Nephron progenitor cell (in vitro differentiated cells): ENCODE measurements at places on chromosomes 1 and 21.
A peak's percentile ranks its signal among the peaks of the same experiment; 100 is the strongest.

GRCh38 chr1:159838715-159839114 lies 12.0 kb downstream of the SLAMF8 start:
- no peak for DNase-seq

DNA sequence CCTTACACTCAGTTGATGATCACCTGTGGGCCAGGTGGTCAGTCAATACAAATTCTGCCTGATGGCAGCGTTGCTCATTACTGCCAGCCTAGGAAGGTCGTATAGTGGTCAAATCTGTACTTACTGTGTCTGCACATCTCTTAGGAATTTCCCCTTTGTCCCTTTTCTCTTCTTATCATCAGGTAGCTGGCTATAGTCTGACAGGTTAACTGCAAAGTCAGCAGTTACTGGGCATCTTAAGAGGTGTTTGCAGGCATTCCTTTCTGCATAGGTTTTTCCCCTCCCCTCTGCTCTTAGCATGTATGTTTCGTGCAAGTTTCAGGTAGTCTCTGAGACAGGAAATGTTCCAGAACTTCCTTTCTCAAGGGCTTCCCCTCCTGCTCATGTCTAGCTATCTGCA lies 298.7 kb downstream of the LRRIQ3 start:
- no peak for DNase-seq

- peak; percentile 91 for DNase-seq
Observed at GRCh38 chr1:36099681-36100341, 11.1 kb downstream of the ADPRS start.

DNA sequence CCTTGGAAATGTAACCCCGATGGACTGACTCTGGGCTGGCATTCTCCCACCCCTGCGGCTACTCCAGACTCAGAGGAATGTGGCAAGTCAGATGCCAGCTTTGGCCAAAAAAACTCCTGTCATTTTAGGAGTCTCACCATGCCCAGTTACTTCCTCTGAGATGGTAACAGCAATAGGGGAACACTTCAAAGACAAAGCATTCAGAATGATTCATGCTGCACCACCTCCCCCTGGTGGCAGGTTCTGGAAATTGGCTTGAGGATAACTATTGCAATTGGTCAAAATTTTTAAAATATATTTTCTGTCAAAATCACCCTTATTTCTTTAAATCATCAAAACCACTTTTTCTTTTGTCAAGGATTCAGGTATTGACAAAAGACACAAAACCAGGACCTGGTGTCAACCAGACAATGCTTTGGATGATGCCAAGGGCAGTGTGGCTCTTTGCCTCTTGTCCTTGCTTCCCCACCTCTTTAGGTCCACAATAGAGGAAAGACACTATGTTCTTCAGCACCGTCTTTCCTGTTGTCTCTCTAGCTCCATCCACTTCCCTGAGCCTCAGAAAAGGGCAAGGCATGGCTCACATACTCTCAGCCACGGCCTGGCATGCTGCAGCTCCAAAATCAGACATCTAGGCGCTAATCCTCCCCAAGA lies 9.9 kb upstream of the CDCA8 start:
- peak; percentile 84 for DNase-seq

- DNase-seq = no peak
Observed at GRCh38 chr1:56045062-56045461, 534.3 kb downstream of the PLPP3 start.

DNA sequence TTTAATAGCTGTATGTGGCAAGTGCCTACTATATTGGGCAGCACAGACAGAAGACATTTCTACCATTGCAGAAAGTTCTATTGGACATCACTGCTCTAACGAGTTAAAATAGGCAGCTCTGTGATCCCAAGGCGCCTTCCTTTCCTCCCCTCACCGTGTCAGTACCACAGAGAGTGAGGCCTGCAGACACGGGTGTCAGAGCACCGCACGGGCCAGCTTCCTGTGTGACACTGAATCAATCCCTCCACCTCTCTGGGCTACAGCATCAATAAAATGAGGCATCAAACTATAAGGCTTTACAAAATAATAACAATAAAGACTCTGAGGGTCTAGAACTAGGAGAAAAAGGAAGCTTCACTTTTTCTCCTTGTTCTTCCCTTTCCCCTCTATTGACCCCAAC lies 246.7 kb downstream of the FOXD2 start:
- no peak for DNase-seq

GRCh38 chr1:173095632-173096031 lies 44.9 kb upstream of the TNFSF18 start:
- no peak for DNase-seq

GRCh38 chr21:25913479-25913878 lies 178.7 kb downstream of the GABPA start:
- no peak for DNase-seq

- DNase-seq = no peak
Observed at GRCh38 chr1:169680377-169681019, 30.9 kb downstream of the SELL start.

DNA sequence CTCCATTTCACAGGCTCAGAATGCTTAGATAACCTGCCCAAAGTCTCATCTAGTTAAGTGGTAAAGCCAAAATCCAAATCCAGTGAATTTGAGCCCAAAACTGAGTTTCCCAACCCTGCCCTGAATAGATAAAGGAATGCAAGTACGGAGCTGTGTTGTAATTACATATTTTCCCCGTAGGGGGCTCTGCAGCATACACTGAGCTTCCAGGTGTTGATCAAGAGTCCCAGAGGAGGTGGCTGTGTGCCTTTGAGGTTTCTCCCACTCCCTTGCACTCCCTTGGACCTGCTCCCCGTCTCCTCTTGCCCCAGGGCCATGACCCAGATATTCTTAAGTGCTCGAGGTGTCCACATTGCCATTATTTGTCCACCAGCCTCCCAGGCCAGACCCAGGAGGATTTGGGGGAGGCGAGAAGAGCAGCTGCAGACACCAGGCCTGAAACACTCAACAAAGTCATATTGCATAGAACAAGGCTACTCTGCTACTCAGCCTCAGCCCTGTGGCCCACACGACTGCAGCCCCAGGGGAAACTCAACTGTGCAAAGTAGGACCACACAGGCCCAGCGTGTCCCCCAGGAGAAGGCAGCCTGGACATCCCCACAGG lies 18.4 kb upstream of the LY9 start:
- DNase-seq = peak; percentile 32

DNA sequence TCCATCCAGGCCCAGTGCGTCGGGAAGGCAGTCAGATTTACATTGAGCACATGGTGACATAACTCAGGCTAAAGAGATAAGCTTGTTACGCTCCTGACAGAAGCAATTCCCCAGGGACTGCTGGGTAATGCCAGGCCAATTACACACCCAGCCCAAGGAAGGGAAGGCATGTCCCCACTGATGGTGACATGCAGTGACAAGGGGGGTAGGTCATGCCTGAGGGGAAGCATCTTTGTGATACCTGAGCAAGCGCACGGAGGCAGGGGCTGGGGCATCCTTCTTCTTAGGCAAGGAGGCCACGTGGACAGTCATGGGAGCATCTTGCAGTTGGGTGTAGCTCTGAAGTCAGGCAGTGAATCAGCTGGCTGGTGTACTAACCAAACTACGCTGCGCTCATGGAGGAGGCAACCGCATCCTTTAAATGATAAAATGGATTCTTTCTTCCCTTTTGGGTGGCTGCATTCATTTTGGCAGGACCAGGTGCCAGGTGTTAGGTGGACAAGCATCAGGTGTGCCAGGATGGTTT lies 39.6 kb upstream of the GRIK3 start:
- no peak for DNase-seq

- peak; percentile 70 for DNase-seq
Observed at GRCh38 chr1:62962901-62963776, 179.2 kb downstream of the ATG4C start.

GRCh38 chr1:186076006-186076405 lies 299.0 kb downstream of the TPR start:
- DNase-seq = no peak

DNA sequence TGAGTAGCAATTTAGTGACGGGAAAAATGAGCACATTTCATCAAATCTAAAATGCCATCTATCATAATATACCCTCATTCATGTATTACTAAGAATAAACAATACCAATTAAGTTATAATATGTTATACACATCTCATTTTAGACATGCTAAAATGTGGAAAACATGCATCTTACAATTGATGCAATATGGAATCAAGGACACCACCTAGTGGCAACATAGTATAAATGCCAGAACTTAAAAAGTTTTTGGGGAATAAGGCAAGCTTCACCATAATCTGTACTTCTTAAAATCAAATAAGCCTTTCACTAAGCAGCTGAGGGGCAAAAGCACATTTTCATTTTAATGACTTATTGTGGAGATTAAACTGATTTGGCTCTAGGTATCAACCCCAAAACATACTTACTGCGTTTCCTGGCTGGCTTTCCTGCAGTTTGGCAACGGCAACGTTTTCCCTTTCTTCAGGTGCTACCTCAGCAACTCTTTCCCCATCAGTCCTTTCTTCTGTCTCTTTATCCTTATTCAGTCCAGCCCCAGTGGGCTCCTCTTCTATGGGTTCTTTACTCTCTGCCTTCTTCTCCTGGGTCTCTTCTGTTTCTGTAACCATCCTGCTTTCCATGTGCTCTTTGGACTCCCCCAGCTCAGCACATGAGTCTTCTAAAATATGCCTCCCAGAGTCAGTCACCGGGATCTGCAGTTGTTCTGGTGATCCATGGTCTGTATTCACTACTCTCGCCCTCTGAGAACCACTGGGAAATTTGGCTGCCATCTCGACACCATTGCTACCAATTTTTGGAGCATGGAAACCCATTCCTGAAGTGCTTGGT lies 11.4 kb downstream of the SDE2 start:
- no peak for DNase-seq

DNA sequence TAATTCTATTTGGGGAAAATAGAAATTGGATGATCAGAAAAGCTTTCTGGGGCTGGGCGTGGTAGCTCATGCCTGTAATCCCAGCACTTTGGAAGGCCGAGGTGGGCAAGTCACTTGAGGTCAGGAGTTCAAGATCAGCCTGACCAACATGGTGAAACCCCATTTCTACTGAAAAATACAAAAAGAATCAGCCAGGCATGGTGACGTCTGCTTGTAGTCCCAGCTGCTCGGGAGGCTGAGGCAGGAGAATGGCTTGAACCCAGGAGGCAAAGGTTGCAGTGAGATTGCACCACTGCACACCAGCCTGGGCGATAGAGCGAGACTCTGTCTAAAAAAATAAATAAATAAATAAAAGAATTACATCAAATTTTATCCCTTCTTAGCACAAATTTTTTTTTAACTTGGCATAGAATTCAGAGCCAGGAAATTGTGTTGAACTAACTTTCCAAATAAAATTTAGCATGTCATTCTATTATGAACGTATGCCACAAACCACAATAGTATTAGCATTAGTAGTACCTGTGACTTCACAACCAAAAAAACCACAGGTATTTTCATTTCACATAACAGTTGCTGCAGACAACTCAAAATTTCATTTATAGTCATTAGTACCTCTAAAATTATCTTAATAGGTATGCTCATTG lies 4.5 kb upstream of the ANKRD13C start:
- DNase-seq = no peak

DNA sequence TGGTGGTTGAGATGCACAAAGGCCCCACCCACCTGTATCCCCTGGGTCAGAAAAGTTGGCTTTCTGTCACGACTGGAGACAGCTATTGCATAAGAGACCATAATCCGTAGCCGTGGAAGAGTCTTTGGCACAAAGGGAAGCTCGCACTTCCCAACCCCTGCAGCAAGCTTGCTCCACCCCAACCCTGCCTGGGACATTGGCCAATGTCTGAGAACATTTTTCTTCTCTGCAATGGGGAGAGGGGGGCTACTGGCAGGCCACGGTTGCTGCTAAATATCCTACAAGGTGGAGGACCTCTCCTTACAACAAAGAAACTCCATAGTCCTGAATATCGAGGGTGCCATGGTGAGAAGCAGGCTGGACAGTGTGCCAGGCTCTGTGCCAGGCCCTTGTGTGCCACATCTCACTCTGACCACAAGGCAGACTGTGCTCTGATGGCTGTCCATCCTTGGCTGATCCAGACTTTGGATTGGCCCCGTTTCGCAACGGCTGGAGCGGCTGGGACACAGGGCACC lies 104.1 kb downstream of the CSMD2 start:
- no peak for DNase-seq

DNA sequence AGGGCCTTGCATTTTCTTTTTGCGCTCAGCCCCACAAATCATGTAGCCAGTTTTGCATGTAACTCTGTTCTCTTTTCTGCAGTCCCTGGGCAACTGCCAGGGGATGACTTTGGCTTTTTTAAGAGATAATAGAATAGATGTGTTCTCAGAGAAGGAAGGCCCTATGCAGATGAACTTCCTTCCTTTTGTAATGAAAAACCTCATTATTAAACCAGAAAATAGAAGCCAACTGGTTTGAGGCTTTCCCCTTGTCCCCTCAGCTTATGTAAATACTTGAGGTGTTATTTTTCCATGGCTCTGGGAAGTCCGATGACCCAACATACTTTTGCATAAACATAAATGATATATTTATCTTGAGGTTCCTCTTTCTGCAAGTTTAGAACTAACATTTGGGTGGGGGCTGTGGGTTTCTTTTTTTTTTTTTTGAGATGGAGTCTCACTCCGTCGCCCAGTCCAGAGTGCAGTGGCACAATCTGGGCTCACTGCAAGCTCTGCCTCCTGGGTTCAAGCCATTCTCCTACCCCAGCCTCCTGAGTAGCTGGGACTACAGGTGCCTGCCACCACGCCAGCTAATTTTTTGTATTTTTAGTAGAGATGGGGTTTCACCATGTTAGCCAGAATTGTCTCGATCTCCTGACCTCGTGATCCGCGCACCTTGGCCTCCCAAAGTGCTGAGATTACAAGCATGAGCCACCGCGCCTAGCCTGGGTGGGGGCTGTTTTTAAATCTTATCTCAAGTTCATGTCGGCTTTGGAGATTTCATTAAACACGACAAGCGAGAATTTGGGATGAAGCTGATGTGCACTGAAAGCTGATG lies 14.4 kb upstream of the FCRL5 start:
- DNase-seq = no peak

DNA sequence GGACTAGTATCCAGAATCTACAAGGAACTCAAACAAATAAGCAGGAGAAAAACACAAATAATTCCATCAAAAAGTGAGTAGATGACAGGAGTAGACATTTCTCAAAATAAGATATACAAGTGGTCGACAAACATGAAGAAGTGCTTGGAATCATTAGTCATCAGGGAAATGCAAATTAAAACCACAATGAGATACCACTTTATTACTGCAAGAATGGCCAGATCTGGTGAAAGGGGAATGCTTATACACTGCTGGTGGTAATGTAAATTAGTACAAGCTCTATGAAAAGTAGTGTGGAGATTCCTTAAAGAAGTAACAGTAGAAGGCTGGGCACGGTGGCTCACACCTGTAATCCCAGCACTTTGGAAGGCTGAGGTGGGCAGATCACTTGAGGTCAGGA lies 73.8 kb downstream of the POU2F1 start:
- DNase-seq = no peak

- DNase-seq = no peak
Observed at GRCh38 chr1:108612496-108612895, 48.4 kb downstream of the HENMT1 start.

- DNase-seq = no peak
Observed at GRCh38 chr1:97461782-97462181, 459.1 kb downstream of the DPYD start.
